Keratinocyte (primary cell): ENCODE measurements at places on chromosomes 2 and 18. TPM values are rescaled to one million over a fixed set of nuclear protein-coding genes. Genes with fewer than 3 reads are reported as not detected.

DNA sequence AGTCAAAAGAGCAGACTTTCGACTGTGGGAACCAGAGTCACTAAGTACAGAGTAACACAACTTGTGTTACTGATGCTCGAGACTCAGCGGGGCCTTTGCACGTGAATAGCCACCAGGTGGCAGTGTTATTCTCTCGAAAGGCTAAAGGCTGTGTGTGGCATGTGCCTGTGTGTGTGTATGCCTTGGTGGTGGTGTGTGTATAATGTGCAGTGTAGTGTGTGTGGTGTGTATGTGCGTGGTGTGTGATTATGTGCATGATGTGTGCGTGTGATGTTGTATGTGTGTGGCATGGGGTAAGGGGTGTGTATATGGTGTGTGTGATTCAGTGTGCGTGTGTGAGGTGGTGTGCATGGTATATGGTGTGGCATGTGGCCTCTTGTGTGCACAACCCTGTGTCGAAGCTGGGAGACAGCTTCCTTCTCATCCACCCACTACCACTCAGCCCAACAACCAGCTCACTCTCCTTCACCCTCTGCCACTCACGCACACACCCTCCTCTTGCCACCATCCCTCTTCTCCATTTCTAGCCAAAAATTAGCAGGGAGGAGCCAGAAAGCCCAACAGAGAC, 83.0 kb upstream of the ZNF532 start:
- peak; percentile 61 for DNase-seq

GRCh38 chr2:119063177-119063576, 95.4 kb downstream of the C1QL2 start:
- DNase-seq: no peak

DNA sequence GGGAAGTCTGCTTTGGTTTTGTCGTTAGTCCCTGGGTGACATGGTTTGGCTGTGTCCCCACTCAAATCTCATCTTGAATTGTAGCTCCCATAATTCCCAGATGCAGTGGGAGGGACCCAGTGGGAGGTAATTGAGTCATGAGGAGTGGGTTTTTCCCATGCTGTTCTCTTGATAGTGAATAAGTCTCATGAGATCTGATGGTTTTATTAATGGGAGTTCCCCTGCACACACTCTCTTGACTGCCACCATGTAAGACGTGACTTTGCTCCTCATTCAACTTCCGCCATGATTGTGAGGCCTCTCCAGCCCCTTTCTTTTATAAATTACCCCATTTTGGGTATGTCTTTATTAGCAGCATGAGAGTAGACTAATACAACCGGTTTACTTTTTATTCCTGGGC, 405.8 kb upstream of the ID2 start:
- DNase-seq: no peak

Gene DCDC2C
- not detected in 3 replicates for polyA plus RNA-seq

Gene SGO2
- 1.8 to 8.6 TPM (median 5.1 TPM) in 3 replicates for polyA plus RNA-seq

Gene SRD5A2
- 0.02 to 0.28 TPM (median 0.04 TPM) in 3 replicates for polyA plus RNA-seq

DNA sequence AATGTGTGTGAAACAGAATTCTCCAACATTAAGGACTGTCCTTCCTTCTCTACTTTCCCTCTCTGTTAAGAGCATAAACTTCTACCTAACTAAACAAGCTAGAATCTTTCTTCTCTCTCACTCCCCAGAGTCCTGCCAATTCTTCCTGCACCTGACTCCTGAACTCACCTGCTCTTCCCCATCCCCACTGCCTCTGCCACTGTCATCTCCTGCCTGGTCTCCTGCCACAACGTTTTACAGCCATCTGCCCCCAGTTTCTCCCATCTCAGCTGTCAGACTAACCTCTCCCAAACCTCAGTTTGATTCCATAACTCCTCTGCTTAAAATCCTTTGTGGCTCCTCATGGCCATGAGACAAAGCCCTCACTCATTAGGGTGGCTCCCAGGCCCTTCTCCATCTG, 288.3 kb upstream of the FBXO11 start:
- no peak for DNase-seq

DNA sequence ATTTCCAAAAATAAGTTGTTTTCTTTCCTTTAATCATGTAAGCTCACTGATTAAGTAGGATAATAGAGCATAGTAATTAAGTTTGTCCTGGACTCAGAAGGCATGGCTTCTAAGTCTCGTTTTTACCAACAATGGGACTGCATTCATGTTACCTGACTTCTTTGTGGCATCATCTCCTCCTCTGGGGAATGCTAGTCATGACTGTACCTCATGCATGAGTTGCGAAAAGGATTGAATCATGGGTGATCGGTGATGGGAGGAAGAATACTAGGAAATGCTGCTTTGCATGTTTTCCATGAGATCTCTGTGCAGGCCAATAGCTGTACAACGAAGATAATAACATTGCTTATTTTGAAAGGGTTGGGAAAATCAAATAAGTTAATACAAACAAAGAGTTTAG, 981.6 kb downstream of the CNTNAP5 start:
- no peak for DNase-seq

GRCh38 chr2:112794131-112794733, 9.9 kb upstream of the IL1A start:
- peak; percentile 98 for DNase-seq

DNA sequence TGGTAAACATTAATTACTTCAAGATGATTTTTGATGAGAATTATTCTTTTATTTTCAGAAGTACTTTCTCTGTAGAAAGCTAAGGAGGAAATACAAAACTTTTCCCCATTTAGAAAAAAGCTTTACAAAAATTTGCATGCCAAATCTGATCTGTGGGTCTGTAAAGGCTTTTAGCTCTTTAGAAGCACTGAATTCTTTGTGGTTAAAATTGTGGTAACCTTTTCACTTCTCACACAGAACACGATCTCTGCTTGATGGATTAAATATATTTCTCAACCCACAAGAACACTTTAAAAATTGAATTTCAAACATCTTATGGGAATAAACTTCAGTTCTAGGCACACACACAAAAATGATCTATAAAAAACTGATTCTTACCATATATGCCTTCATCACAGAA, 63.7 kb downstream of the VIL1 start:
- DNase-seq: no peak

- no peak for DNase-seq
Measured at GRCh38 chr2:120560330-120560729, 175.3 kb upstream of the GLI2 start.

DNA sequence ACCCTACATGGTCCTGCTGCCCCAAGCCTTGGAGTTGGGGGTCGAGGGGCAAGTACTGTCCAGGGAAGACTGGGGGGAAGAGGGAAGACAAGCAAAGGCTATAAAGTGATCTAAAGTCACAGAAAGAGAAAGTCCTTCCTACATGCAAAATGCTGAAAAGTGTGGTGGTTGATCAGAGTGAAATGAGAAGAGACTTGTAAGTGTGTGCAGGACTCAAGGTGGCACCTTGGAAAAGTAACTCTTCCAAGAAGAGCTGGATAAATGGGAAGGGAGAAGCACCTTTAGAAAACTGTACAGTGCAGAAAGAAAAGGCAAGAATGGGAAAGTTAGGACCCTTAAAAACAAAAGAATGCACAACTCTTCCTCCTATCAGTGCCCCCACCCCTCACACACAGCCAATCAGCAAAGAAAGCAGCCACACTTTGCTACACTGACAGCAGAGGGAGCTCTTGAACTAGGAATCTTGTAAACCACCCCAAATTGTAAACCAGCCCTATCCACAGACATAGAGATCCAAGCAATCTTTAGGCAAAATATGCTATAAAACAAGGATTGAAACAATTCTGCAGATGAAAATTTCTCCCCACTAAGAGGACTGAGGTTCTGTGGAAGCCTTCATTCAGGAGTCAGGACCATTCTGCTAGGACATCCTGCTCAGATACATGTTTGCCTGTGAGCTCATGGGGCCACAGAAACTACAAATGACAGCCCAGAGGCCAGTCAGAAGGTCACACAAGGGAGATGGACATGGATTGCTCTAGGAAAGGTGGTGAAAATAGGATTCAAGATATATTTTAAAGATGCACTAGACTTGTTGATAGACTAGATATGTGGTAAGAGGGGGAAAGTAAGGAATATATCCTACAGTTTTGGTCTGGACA, 146.4 kb downstream of the FTCDNL1 start:
- no peak for DNase-seq

Gene LYPD6
- 1.8 to 3.5 TPM (median 2.4 TPM) in 3 replicates for polyA plus RNA-seq

Gene CYS1
- 0.14 to 0.52 TPM (median 0.48 TPM) in 3 replicates for polyA plus RNA-seq
